ENCODE measurements at places on chromosomes 5 and 9.

DNA sequence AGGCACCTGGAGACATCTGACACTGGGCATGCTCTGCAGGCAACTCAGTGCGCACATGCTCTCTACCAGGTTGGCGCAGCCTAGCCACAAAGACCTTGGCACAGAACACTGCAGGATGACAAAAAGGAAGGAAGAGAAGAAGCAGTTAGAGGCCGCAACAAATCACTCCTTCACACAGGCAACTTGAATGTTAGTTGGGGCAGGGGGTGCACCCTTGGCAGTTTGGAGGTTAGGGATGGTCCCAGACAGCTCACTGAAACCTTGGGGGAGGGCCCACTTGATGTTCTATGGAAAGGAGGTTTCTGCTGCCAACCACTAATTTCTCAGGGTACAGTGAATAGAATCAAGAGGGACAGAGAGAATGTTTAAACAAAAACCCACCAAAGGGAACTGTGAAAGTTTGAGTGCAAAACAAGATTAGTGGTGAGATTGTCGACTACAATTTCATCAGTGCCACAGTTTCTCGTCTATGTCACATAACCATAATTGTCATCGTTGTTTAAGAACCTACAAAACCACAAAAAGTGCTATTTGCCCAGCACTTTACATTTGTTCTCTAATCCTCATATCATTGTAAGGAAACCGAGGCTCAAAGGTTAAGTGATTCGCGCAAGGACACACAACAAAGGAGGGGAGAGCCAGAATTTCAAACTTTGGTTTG, 48.7 kb downstream of the FBXW11 start:
- DNase-seq, result no peak

- no peak for DNase-seq
Measured at GRCh38 chr9:93250185-93250584, 66.2 kb downstream of the WNK2 start.

DNA sequence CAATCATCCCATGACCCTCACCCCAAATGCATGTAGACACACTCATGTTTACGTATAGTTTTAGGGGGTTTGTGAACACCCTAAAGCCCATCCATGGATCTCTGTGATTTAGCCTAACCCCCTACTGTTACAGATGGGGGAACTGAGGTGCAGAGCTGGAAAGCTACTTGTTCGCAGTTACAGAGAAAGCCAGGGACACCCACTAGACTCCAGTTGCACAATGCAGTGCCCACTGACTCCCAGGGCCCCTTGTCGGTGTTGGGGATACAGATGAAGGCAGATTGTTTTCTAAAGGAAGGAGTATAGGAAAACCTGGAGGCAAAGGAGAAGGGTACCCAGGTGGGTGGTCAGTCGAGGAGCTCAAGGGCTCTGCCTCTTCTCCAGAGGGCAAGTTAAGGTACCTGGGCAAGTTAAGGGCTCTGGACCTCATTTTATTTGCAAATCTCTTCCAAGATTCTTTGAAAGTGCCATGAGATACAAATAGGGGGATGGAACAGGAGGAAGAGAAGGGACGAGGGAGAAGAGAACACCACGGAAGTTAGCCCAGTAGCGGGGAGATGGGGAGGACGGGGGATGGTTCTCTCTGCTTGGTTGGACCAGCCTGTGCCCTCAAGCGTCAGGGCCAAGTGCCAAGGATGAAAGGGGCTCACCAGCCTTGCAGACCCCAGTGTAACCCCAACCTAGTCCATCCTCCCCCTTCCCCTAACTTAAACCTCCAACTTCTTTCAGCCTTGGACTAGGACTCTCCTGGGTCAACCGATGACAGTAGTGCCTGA, 958 bp downstream of the MYOZ3 start:
- DNase-seq, result no peak

DNA sequence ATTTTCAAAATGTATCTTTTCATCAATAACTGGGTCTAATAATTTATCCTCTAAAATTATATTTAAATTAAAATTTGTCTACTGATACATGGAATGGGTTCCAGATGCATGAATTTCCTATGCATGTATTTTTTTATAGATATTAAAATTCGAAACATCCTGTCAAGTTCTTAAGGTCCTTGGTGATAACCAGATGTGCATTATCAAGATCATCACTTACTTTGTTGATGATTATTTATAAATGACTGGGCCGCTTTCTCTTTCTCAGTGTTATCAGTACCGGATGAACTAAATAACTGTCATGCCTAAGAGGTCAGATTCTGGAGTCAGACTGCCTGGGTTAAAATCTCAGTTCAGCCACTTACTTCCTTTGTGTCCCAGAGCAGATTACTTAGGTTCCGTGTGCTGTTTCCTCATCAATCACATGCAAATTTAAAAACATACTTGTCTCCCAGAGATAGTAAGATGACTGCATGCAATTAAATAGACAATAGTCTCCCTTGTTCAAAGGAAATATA, 124.3 kb downstream of the TEX10 start:
- no peak for DNase-seq

DNA sequence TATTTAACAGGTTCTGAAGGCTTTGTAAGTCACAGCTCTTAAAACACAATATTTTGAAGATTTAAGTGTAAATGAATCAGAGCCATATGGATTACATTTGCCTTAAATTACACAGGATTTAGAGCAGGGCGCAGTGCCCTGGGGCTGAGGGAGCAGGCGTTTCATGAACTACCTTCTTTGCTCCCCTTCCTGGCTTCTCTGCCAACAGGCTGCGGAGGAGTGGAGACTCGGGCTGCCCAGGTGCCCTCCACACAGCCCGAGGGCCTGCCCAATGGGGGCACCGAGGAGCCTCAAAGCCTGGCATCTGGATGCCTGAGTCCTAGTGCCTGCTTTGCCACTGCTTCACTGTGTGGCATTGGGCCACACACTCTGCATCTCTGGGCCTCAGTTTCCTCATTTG, 90.6 kb upstream of the HAND1 start:
- no peak for DNase-seq

DNA sequence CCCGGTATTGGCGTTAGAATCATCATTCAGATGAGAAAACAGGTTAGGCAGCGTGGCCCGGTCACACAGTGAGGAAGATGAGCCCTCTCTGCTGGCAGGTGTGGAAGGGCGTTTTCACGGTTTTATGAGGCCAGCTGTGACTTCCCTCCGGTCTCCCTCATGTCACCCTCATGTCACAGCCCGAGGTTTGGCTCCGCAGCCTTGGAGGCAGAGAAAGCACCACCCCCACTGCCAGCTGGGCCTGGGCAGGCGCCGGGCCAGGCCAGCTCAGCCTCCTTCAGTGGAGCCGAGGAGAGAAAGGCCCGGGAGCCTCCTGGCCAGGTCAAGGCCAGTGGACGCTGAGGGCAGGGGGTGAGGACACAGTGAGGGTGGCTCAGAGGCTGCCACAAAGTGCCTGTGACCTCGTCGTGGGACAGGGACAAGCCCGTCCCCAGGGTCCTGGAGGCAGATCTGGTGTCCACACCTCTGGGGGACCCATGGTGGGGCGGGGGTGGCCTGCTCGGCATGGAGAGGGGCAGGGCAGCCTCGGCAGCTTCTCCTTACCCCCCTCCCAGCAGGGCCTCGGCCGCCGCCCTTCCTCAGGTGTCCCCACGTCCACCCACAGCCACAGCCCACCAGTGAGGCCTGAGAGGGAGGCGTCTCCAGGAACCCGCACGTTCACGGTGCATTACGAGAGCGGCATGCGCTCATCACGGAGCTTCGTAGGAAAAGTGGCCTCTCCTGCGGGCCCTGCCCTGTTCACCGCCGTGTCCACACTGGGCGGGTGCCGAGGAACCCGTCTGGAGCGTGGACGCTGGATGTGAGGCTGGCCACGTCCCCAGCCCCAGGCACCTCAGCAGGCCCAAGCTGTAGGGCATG, 32.2 kb downstream of the EXD3 start:
- DNase-seq, result peak; percentile 48

- no peak for DNase-seq
Measured at GRCh38 chr9:131470581-131470991, 32.1 kb upstream of the POMT1 start.

GRCh38 chr5:147391781-147392180, 118.1 kb downstream of the DPYSL3 start:
- DNase-seq, result no peak

GRCh38 chr5:33227247-33227646, 213.5 kb upstream of the TARS1 start:
- DNase-seq, result no peak

- no peak for DNase-seq
Measured at GRCh38 chr5:87115839-87116364, 151.8 kb upstream of the RASA1 start.

- no peak for DNase-seq
Measured at GRCh38 chr5:96381526-96381925, 51.5 kb downstream of the PCSK1 start.

DNA sequence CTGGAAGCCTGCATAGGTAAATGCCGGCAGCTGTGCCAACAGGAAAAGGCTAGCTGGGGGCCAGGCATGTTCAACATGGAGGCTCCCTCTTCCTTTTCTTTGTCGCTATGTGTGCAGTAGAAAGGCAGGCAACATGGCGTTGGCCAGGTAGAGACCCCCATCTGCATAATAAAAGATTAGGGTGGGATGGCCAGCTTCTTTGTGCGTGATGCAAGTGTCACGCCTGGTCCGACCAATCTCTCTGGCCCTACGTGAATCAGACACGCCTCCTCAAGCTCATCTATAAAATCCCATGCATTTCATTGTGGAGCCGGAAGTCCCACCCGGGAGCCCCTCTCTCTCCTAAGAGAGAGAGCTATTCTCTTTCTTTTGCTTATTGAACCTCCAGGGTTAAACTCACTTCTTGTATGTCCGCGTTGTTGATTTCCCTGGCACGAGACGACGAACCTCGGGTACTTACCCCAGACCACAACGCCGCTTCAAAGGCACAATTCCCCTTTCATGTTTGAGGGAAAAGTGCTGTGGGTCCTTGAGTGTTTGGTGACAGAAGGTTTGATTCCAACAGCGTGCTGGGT, 25.0 kb upstream of the C5orf47 start:
- DNase-seq, result no peak

DNA sequence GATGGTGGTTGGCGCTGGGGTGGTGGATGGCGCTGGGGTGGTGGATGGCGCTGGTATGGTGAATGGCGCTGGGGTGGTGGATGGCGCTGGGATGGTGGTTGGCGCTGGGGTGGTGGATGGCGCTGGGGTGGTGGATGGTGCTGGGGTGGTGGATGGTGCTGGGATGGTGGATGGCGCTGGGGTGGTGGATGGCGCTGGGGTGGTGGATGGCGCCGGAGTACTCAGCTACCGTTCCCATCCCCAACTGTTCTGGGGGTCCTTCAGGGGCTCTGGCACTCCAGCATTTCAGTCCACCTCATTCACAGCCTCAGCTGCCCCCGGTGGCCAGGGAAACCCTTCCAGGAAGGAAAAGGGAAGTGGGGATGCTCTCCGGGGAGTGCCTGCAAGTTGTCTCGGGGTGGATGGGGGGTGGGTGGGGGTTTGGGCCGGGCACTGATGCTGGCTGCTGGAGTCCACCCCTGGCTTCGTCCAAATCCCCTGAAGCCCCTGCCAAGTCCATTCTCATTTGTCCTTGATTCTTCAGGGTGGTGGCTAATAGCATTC, 147.3 kb upstream of the COL5A1 start:
- no peak for DNase-seq

DNA sequence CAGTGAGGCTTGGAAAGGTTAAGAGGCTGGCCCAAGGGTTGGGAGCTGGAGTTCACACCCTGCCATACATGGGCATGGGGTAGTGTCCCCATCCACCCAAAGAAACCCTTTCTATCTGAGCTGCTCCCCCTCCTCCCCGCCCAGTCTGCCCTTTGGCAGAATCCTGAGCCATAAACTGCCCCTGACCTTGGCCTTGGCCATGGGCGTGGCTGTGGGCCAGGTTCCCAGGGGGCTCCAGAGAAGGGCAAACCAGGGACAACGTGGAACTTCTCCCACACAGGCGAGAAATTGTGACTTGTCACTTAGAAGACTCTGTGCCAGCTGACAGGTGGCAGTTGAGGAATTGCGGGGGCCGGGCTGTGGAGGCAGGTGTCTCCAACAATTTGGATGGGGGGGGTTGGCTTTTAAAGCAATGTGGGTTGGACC, 4.8 kb downstream of the FAM78A start:
- no peak for DNase-seq

DNA sequence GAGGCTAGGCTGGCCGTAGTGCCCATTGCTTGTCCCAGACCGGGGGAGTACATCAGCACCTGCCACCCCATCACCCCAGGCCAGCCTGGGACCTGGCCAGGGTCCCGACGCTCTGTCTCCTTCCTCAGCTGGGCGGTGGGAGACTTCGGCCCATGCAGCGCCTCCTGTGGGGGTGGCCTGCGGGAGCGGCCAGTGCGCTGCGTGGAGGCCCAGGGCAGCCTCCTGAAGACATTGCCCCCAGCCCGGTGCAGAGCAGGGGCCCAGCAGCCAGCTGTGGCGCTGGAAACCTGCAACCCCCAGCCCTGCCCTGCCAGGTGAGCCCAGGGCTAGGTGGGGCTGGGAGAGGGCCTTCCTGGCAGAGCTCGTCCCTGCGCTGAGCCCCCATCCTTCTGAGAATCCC, 16.5 kb upstream of the CACFD1 start:
- no peak for DNase-seq

- no peak for DNase-seq
Measured at GRCh38 chr5:14574891-14575508, 6.6 kb upstream of the OTULINL start.

- peak; percentile 58 for DNase-seq
Measured at GRCh38 chr9:135480071-135480939, 723 bp downstream of the PPP1R26 start.

DNA sequence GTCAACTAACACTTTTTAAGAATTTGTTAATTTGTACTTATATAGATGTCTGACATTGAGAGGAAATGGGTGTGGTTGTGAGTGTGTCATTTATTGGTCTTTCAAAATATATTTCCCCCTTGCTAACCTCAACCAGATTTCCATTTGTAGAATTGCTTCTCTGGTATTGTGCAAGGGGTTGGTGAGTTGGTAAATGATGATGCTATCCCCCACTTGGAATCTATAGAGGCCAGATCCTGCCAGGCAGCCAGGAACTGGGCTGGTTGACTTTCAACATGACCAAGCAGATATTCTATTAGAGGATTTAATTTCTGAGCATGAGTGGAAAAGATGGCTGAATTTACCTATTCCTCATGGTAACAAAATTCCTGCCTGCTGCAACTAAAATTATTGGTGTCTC, 306.6 kb upstream of the KIF2A start:
- no peak for DNase-seq

GRCh38 chr5:113092683-113093082, 116.1 kb downstream of the DCP2 start:
- no peak for DNase-seq

DNA sequence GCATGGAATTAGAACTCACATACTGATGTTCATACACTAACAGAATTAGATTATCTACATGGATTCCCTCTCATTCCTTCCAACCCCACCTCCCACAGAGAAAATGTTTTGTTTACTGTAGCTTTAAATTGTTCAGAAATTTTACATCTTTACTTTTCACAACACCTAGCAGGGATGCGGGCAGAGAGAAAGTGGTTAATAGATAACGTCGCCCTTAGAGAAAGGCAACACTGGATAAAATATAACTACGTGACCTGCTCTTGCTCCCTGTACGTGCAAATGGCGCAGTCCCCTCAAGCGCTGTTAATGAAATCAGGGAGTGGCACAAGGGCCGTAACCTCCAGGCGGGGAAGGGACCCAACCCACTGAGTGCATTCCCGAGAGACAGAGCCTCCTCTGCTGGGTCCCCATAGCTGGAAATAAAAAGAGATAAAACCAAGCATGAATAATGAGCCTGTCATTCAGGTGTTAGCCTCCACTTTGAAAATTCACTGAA, 125.3 kb upstream of the DAPK1 start:
- no peak for DNase-seq

Data from dorsolateral prefrontal cortex (tissue), 122 donors.